ENCODE measurements at places on chromosomes 11 and 22.

DNA sequence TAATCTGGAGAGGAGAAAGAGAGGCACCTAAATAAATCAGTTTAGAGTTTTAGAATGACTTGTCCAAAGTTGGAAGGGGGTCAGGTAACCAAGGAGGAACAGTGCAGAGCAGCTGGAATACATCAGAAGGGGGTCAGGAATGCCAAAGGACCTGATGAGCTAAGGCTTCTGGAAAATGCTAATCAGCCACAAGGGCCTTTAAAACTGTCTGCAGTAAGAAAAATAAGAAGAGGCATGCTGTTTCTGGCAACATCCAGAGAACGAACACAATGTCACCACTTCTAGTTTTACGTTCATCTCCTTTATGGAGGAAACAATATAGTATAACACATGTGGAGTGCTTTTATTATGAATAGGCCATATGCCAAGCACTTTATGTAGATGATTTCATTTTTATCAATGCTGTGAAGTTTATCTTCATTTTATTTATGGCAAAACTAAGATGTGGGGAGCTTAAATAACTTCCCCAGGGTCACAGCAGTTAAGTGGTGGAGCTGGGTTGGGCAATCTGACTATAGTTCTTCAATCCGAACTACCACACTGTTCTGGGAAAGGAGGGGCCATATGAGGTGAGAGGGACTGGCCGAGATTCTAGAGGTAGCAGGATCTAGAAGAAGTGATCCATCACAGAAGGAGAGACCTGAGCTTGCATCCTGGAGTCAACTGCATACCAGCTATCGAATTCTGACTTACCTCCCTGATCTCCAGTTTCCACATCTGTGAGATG lies 22.6 kb downstream of the ACO2 start:
- no peaks in the 10 kb centered on the region for H3K36me3 ChIP-seq
- peak overlapping the region; percentile 96 for H3K27ac ChIP-seq
- no peaks in the 10 kb centered on the region for H3K27me3 ChIP-seq
- H3K4me3 ChIP-seq, result no peak overlapping the region
- peaks cover 87% of the 10 kb centered on the region for H3K4me1 ChIP-seq
- DNase-seq, result no peak

- H3K27me3 ChIP-seq, result no peaks in the 10 kb centered on the region
- peak overlapping the region; percentile 86 for H3K27ac ChIP-seq
- H3K4me3 ChIP-seq, result peak overlapping the region; percentile 61
- peak; percentile 69 for DNase-seq
These were observed 62.0 kb downstream of the PAK1 start for GRCh38 chr11:77411717-77412441.

DNA sequence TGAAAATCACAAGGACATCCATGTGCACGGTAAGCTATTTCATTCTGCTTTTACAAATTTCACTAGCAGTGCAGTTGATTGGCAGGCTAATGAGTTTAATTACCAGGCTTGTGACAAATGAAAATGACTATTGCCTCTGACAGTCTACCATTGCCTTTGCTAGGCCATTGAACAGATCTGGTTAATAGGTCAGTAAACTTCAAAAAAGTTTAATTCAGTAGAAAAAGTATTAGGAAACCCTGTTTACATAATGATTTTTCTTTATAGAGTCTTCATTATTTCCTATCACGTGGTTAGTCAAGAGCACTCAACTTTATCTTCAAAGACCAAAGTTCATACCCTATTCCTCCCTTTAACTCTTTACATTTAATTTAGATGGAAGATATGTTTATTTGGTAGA lies 77.0 kb downstream of the PRMT3 start:
- no peaks in the 10 kb centered on the region for H3K27me3 ChIP-seq
- no peak overlapping the region for H3K27ac ChIP-seq
- no peaks in the 10 kb centered on the region for H3K4me1 ChIP-seq
- H3K4me3 ChIP-seq, result no peak overlapping the region

GRCh38 chr22:34877506-34877905 lies 188.5 kb upstream of the ISX start:
- no peak overlapping the region for H3K27ac ChIP-seq
- no peak overlapping the region for H3K4me3 ChIP-seq
- no peak for DNase-seq
- H3K4me1 ChIP-seq, result no peaks in the 10 kb centered on the region
- H3K27me3 ChIP-seq, result no peaks in the 10 kb centered on the region

DNA sequence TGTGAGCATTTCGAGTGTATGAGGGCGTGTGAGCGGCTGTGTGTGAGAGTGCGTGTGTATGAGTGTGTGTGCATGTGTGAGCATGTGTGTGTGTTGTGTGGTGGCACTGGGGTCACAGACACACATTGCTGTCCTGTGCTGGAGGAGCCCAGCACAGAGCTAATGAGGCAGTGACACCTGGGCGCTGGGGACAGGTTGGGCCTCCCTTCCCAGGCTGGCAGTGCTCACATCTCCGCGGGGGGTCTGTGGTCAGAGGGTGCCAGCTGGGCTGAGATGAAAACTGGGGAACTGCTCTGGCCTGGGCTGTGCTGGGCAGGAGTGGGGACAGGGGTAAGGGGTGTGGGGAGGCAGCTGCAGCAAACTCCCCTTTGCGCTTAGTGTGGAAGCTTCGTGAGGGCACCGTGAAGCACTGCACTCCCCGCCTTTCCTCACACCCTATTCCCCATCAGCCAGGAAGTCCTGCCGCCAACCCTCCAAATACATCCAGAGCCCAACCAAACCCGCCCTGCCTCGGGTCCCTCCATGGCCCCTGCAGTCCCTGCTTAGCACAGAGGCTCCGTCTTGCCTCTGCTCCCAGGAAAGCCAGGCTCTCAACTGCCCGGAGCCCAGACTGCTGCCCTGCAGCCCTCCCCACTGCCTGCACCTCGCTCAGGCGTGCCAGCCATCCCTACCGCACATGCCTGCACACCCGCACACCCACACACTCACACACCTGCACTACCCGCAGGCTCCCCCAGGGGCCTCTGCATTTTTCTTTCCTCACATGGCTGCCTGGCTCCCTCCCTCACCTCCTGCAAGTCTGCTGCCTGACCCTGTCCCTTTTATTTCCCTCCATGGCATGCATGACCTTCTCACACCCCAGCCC lies 62.0 kb upstream of the THY1 start:
- no peaks in the 10 kb centered on the region for H3K4me1 ChIP-seq
- no peak overlapping the region for H3K4me3 ChIP-seq
- no peaks in the 10 kb centered on the region for H3K36me3 ChIP-seq
- no peak for DNase-seq

DNA sequence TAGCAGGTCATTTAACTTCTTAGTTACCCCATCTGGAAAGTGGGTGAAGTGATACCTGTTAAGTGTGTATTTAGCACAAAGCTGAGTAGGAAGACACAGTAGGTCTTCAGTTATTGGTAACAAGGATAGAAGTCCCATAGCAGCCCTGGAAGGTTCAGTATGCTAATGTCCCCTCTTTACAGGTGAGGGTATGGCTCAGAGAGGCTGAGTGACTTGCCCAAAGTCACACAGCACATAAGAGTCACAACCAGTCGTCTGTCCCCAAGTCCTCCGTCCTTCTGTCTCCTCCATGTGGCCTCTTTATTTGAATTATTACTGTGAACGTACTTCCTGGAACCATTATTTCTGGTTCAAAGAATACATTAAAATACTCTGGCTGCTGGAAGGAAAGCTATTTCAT lies 10.5 kb downstream of the ASPHD2 start:
- no peak for DNase-seq
- H3K36me3 ChIP-seq, result no peaks in the 10 kb centered on the region
- no peaks in the 10 kb centered on the region for H3K4me1 ChIP-seq
- H3K4me3 ChIP-seq, result no peak overlapping the region
- peaks cover 5% of the 10 kb centered on the region for H3K27me3 ChIP-seq

DNA sequence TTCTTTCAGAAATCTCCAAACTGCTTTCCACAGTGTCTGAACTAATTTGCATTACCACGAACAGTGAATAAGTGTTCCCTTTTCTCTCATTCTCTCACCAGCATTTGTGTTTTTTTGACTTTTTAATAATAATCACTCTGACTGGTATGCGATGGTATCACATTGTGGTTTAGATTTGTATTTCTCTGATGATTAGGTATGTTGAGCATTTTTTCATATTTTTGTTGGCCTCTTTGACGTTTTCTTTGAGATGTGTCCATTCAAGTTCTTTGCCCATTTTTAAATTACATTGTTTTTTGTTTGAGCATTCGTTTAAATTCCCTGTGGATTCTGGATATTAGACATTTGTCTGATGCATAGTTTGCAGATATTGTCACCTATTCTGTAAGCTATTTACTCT lies 1639.6 kb upstream of the TENM4 start:
- H3K27me3 ChIP-seq, result no peaks in the 10 kb centered on the region
- DNase-seq, result no peak
- no peaks in the 10 kb centered on the region for H3K36me3 ChIP-seq
- no peak overlapping the region for H3K4me3 ChIP-seq
- no peaks in the 10 kb centered on the region for H3K4me1 ChIP-seq

DNA sequence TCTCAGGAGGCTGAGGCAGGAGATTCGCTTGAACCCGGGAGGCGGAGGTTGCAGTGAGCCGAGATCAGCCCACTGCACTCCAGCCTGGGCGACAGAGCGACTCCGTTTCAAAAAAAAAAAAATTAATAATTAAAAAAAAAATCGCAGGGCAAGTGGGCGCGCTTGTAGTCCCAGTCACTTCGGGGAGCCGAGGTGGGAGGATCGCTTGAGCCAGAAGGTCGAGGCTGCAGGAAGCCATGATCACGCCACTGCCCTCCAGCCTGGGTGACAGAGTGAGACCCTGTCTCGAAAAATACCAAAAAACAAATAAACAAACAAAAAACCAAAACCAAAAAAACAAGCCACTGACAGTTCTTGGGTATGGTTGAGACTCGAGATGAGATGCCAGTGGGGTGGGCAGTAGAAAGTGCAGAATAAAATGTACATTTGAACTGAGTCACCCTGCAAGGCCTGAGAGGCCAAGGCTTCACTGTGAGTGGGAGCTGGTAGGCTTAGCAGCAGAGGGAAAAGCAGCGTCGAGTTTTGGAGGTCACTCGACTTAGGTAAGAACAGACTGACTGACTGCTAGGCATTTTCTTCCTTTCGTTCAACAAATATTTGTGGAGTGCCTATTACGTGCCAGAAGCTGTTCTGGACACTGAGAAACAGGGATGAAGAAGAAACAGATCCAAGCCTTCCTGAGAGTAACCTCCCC lies 635 bp upstream of the LDHA start:
- no peak for DNase-seq
